ENCODE measurements at places on chromosomes 6 and 20. TPM values are rescaled to one million over a fixed set of nuclear protein-coding genes. Genes with fewer than 3 reads are reported as not detected.

The ETV7 gene
- polyA plus RNA-seq = 4.5 TPM

The ADGRG6 gene
- 0.24 TPM for polyA plus RNA-seq

The TMEM74B gene
- 2.7 TPM for polyA plus RNA-seq

The STX11 gene
- polyA plus RNA-seq = 9.3 TPM

The EDN3 gene
- polyA plus RNA-seq = 2.9 TPM

The DZANK1 gene
- 2.0 TPM for polyA plus RNA-seq

The SOBP gene
- 1.6 TPM for polyA plus RNA-seq

The ZNF343 gene
- polyA plus RNA-seq = 5.7 TPM

The ADA gene
- polyA plus RNA-seq = 25.0 TPM

The CFAP206 gene
- 0.06 TPM for polyA plus RNA-seq

The ENPP5 gene
- 1.7 TPM for polyA plus RNA-seq

The YIPF3 gene
- 38.4 TPM for polyA plus RNA-seq

The CTNNBL1 gene
- 75.1 TPM for polyA plus RNA-seq

The CD83 gene
- polyA plus RNA-seq = 36.8 TPM

The HDGFL1 gene
- not detected for polyA plus RNA-seq

The AIF1 gene
- 312 TPM for polyA plus RNA-seq

The ADISSP gene
- 36.8 TPM for polyA plus RNA-seq

The TBXT gene
- not detected for polyA plus RNA-seq

The SLC29A1 gene
- polyA plus RNA-seq = 18.4 TPM

The LY6G6F gene
- polyA plus RNA-seq = 0.35 TPM

The CALHM4 gene
- not detected for polyA plus RNA-seq

The ELOVL4 gene
- polyA plus RNA-seq = 0.26 TPM

The TP53TG5 gene
- polyA plus RNA-seq = not detected

The PLA2G7 gene
- 8.9 TPM for polyA plus RNA-seq

The GPX5 gene
- not detected for polyA plus RNA-seq

The WFDC2 gene
- 0.58 TPM for polyA plus RNA-seq

The PPP1R16B gene
- polyA plus RNA-seq = 35.0 TPM

The SRMS gene
- 0.19 TPM for polyA plus RNA-seq

The TRIM10 gene
- polyA plus RNA-seq = not detected

The PHACTR1 gene
- polyA plus RNA-seq = 13.5 TPM

The CTCFL gene
- 0.45 TPM for polyA plus RNA-seq

The CLDN20 gene
- not detected for polyA plus RNA-seq

The SLC13A3 gene
- polyA plus RNA-seq = 0.17 TPM

The TNFAIP3 gene
- polyA plus RNA-seq = 23.2 TPM

The AVP gene
- not detected for polyA plus RNA-seq

The CNKSR3 gene
- polyA plus RNA-seq = 1.7 TPM

The DUSP15 gene
- 2.5 TPM for polyA plus RNA-seq

The SLC17A2 gene
- polyA plus RNA-seq = not detected

The CST7 gene
- polyA plus RNA-seq = 23.1 TPM

The PTK6 gene
- 0.64 TPM for polyA plus RNA-seq

The SPEF1 gene
- 0.11 TPM for polyA plus RNA-seq

The CCN6 gene
- 0.03 TPM for polyA plus RNA-seq

The ZSWIM1 gene
- 3.9 TPM for polyA plus RNA-seq

The KIFC1 gene
- polyA plus RNA-seq = 3.7 TPM
